T-helper 22 cell (primary cell): ENCODE measurements at places on chromosomes 1 and 21.

DNA sequence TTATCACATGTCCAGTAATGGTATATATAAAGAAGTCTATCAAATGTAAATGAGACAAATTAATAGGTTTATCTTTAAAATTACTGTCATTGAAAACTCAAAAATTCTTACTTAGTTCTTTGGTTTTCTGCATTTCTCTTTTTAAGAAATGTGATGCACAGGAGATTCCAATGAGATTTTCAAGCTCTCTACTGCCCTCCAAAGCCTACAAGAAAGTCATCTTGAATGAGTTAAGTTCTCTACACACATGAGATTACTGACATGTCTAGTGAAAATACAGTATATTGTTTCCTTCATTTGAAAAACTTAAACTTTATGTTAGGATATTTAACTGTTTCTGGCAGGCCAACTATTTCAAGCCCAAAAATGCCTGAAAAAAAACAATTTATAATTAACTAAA is 68.8 kb downstream of the ITGB3BP start:
- no peak for DNase-seq

DNA sequence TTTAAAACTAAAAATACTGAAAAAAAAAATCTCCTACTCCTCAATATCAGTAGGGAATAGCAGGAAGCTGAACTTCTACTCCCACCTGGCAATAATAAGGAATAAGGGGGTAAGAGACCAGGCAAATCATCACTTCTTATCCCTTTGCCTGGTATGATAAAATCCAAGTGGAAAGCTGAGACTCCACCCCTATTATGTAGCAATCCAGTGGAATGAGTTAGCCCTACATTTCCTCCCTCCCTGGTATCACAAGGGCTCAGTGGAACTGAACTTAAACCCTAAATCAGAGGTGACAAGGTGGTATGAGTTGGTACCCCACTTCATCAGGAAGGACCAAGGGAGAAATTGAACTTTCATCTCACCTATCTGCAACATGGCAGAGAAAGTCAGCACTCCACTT is 25.7 kb downstream of the TRIM33 start:
- no peak for DNase-seq

DNA sequence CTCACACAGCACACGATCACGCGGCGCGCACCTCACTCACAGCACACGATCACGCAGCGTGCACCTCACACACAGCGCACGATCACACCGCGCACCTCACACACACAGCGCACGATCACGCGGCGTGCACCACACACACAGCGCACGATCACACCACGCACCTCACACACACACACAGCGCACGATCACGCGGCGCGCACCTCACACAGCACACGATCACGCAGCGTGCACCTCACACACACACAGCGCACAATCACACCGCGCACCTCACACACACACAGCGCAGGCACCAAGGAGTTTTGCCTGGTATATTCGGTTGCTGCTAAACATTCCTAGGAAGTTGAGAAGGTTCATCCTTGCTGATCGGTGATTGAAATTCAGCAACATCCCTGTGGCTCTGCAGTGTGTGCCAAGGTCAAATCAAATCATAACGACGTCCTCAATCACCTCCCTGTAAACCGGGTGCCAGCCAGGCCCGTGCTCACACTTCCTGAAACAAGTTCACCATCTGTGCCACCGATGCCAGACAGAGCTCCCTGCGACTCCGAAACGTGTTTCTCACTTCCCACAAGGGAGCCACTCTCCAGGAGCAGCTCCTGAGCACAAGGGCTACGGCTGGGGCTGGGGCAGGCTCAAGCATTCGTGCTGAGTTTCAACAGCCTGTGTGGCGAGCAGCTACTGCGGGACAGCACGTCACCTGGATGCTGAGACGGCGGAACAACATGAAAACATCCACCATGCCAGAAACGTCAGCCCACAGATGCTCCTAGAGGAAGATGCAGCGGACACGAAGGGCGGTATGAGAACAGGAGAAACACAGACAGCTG is 30.2 kb downstream of the WDR4 start:
- no peak for DNase-seq

DNA sequence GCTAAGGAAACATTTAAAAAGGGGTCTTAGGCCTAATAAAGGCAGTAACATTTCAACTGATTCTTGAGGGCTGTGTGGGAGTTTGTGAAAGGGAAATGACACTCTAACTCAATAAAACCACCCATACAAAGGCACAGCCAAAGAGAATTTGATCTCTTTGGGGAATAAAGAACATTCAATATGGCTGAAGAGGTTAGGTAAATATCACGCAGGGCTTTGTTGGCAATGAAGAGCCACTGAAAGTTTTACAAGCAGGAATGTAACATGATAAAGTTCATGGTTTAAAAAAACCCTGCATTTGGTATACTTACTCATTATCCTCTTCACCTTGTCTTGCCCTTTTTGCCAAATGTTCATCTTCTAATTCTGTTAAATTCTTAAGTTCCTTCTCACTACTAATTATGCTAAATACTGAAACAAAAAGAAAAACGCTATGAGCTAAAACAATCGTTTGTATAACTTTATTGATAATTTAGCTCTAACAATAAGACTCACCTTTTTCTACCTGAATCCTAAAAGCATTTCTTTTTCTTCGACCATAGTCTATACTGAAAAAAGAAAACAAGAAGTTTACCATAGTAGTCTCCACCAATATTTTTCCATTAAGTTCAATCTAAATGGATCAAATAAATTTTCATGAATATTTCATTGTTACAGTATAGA is 12.5 kb downstream of the NVL start:
- no peak for DNase-seq

GRCh38 chr21:17802572-17802971 is 16.6 kb downstream of the C21orf91 start:
- DNase-seq = no peak

DNA sequence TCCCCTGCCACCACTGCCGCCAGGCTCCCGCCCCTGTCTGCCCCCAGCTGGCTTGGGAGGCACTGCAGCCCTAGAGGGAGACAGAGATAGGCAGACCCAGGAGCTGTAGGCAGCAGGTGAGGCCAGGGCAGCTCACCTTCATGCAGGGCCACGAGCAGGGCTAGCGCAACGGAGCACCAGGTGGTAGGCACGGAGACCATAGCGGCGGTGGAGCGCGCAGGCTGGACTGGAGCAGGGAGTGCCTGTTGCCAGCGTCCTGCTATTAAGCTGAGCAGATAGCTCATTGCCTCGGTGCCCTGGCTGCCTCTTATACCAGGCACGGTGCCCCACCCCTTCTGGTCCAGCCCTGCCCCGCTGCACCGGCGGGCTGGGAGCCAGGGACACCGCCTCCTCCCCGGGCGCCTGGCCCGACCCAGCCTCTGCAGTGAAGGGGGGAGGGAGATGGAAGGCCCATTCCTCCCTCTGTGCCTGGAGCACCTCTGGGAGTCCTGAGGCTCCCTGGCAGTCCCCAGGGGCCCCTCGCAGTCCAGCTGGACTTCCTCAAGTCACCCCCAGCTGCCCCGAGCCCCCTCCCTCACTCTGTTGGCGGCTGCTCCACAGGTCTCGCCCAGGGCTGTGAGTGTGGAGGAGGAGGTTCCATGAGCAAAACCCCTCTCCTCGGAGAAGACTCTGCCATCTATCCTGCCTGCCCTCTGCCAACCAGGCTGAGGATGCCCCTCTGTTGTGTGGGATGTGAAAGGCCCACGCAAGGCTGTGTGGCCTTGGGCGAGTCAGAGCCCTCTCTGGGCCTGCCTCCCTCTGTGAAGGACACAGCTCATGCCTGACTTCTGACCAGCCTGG is at the start of gene EDN2:
TSS of gene EDN2 (minus strand) at position 282 of the 840 bp plus-strand sequence. CDS start at position 200, 82 bp downstream.
- DNase-seq = no peak

DNA sequence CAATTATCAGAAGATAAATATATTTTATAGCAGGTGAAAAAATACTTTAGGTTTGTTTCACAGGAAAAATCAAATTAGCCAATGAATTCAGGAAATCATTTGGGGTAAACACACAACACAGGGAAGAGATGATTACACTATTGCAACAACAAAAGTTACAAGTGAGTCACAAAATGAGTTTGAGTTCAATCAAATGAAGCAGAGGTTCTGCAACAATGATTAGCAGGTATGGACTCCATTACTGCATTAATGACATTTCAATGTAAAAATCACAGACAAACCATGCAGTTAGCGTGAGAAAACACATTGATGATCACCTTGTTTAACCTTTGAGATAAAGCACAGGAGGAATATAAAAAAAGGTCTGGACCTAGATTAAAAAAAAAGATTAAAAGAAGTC is 9.7 kb downstream of the ADGRL4 start:
- DNase-seq = no peak

- no peak for DNase-seq
Observed at GRCh38 chr1:17118706-17119075, 560 bp downstream of the PADI2 start.

DNA sequence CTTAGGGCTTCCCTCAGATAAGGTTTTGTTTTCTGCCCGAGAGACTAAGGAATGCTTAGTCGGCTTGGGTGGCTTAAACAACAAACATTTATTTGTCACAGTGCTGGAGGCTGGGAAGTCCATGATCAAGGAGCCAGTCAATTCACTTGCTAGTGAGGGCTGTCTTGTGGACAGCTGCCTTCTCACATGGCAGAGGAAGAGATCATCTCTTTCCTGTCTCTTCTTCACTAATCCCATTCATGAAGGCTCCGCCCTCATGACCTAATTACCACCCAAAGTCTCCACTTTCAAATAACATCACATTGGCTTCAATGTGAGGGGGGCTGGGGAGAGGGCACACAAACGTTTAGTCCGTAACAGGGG is 50.5 kb upstream of the IL12RB2 start:
- no peak for DNase-seq

- DNase-seq = no peak
Observed at GRCh38 chr1:30447080-30447479, 276.3 kb downstream of the MATN1 start.

- no peak for DNase-seq
Observed at GRCh38 chr1:8002329-8002910, 23.7 kb downstream of the ERRFI1 start.

- no peak for DNase-seq
Observed at GRCh38 chr1:104807590-104807989, 1057.9 kb downstream of the AMY1C start.

GRCh38 chr1:99456536-99456935 is 189.4 kb upstream of the PALMD start:
- DNase-seq = no peak

GRCh38 chr1:156497078-156497742 is 3.4 kb downstream of the MEF2D start:
- no peak for DNase-seq

DNA sequence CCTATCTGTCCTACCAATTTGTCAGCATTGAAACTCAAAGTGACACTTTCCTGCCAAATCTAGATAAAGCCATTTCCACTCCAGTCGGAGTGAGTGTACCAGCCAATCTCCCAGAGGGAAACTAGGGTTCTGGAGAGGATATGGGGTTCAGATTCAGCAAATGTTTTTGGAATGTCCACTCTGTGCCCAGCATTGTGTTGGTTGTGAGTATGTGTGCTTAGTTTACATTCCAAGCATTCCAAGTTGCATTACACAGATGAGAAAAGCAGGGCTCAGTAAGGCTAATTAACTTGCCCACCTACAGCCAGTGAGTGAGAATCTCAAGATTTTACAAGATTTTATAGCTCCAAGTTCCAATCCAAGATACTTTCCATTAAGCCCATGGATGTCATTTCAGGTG is 26.4 kb upstream of the RGS16 start:
- DNase-seq = no peak

DNA sequence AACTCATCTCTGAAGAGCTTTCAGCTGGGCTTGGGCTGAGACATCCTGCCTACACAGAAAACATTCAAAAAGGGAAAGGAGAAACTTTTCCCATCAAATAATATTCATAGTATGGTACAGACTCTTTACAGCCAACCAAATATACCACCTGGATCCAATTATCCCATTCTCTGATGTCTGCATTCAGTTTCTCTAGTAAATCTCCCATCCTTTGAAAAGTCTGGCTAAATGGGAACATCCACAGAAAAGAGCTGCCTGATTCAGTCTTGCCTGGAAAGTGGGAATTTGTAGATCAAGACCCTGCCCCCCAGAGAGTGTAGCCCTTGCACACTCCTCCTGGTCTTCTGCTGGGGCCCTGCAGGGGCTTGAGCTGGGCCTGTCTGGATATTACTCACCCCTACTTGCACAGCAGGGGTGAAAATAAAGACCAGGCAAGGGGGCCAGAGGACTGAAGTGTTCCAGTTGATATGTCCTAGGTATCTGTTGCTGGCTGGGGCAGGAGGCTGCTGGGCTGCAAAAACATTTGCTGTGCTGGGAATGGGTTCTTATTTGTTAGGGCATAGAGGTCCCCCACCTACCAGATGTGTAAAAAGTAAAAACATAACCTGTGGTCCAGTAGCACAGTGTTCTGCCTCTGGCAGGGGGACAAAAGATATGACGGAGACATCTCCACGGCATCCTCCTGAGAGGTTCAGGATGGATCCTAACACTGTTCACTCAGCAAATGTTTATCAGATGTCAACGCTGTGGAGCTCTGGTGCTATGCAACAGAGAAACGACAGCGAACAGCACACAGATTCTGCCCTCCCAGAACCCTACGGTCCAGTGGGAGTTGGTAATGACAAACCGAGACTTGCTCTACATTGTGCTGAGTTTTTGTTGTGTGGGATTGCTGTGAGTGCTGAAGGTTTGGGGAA is 140.3 kb downstream of the PLXNA2 start:
- DNase-seq = no peak

GRCh38 chr21:31656199-31657095 is 3.0 kb upstream of the SOD1 start:
- DNase-seq = no peak

DNA sequence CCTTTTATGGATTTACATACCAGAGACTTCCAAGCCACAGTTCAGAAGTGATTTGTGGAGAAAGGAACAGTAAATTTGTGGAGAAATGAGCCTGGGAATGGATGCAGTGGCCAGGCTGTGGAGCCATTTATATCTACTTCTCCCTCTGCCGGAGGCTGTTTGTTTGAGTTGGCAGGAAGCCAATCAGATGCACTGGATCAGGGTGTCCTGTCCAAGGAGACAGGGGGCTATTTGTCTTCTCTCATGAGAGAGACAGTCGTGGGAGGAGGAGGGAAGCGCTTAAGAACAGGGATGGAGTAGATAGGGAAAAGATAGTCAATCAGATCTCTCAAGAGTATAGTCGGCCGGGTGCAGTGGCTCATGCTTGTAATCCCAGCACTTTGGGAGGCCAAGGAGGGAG is 2.8 kb upstream of the HAPLN2 start:
- no peak for DNase-seq

GRCh38 chr1:156496211-156496761 is 4.3 kb downstream of the MEF2D start:
- no peak for DNase-seq

GRCh38 chr1:27713139-27713725 is 12.5 kb upstream of the FAM76A start:
- DNase-seq = no peak

- DNase-seq = no peak
Observed at GRCh38 chr1:109392788-109393616, 4.7 kb downstream of the SORT1 start.

- DNase-seq = no peak
Observed at GRCh38 chr1:3066826-3067225, 2.2 kb upstream of the PRDM16 start.
